ENCODE measurements at places on chromosomes 5 and 9.

- no peak overlapping the region for H3K27ac ChIP-seq
- no peaks in the 10 kb centered on the region for H3K4me1 ChIP-seq
- H3K27me3 ChIP-seq: peaks cover 1% of the 10 kb centered on the region
- no peaks in the 10 kb centered on the region for H3K36me3 ChIP-seq
- DNase-seq: no peak
Measured at GRCh38 chr5:137414112-137414755, 84.9 kb downstream of the SPOCK1 start.

DNA sequence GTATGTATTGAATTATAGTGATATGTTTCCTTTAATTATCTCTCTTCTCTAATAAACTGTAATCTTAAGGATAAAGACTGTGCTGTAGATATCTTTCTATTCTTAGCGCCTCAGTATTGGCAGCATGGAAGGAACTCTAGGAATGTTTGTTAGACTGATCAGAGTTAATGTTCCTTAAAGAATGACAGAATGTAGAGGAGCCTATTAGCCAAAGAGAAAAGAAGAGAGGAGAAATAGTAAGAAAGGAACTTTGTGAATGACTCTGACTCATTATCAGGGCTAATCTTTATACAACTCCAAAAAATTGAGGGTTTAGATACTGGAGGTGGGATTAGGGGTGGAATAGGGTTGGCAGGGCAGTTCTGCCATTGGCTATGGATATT is 59.0 kb upstream of the NUDT12 start:
- H3K4me1 ChIP-seq: no peaks in the 10 kb centered on the region
- H3K4me3 ChIP-seq: no peak overlapping the region
- no peak overlapping the region for H3K27ac ChIP-seq
- DNase-seq: no peak
- H3K27me3 ChIP-seq: no peaks in the 10 kb centered on the region
- H3K36me3 ChIP-seq: no peaks in the 10 kb centered on the region

GRCh38 chr9:2610985-2611384 is 10.6 kb upstream of the VLDLR start:
- no peaks in the 10 kb centered on the region for H3K4me1 ChIP-seq
- H3K36me3 ChIP-seq: no peaks in the 10 kb centered on the region
- H3K27ac ChIP-seq: no peak overlapping the region
- H3K4me3 ChIP-seq: no peak overlapping the region

DNA sequence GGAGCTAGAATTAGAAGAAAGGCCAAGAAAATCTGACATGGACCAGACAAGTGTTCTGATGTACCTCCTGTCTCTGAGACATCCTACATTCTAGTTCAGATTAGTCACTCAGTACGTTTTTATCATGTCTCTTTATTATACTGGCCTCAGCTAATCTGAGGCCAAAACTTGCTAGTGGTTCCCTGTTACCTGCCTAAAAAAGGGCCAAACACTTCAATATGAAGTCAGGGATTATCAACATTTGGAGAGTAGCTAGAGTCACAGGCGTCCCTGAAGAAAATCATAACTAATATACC is 587.4 kb downstream of the PRELID2 start:
- no peak for DNase-seq
- H3K36me3 ChIP-seq: no peaks in the 10 kb centered on the region
- H3K4me1 ChIP-seq: no peaks in the 10 kb centered on the region
- no peaks in the 10 kb centered on the region for H3K27me3 ChIP-seq
- no peak overlapping the region for H3K4me3 ChIP-seq
- H3K27ac ChIP-seq: no peak overlapping the region

DNA sequence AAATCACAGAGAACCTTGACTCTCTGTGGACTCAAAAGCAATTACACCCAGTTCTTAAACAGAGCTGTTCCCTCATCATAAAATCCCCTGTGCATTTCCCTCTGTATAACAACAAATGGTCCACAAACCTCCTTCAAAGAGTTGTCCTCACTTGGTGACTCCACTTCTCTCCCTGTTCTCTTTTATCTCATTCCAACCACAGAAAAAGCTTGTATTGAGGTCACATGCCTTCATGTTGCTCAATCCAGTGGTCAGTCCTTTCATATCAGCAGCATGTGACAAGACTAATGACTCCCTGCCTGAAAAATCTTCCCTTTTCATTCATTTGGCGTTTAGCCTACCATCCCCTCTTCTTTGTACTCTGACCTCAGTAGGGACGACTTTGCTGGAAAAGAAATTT is 158.0 kb downstream of the DEPDC1B start:
- H3K27me3 ChIP-seq: peaks cover 4% of the 10 kb centered on the region
- no peak for DNase-seq
- peaks cover 5% of the 10 kb centered on the region for H3K4me1 ChIP-seq
- H3K36me3 ChIP-seq: no peaks in the 10 kb centered on the region
- no peak overlapping the region for H3K4me3 ChIP-seq
- no peak overlapping the region for H3K27ac ChIP-seq

All from activated CD4-positive, alpha-beta T cell treated with anti-CD3 and anti-CD28 coated beads for 36 hours (primary cell).